NCI-H526 treated with DMSO at 0.1 percent for 48 hours (cell line): ENCODE measurements at places on chromosomes 1 and 21.

DNA sequence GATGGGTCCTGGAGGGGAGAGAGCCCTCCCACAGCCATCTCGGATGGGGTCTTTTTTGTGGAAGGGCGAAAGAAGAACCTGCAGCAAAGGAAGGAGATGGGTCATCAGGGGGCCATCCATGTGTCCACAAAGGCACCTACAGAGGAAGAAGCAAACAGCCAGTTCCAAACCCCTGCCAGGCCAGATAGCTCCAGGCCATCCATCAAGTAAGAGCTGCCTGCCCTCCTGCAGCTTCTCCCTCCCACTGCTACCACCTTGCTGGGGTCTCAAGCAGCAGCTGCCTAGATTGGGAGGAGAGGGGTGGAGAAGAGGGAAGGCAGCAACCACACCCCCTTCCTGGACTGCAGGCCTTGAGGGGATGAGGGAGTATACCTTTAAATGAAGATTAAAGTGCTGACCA, 4.5 kb downstream of the FCAMR start:
- no peak for DNase-seq

- no peak for DNase-seq
Measured at GRCh38 chr1:211920141-211920572, 89.6 kb upstream of the LPGAT1 start.

- DNase-seq = peak; percentile 8
Measured at GRCh38 chr21:25039461-25040380, 567.6 kb downstream of the MRPL39 start.

DNA sequence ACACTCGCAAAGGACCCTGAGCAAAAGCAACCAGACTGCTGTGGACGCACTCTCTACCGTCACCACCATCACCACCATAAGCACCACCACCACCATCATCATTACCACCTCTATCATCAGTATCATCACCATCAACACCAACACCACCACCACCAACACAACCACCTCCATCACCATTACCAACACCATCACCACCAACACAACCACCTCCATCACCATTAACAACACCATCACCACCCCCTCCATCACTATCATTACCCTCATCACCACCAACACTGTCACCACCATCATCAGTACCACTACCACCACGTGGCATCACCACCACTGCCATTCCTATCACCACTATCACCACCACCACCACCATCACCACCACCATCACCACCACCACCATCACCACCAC, 38.8 kb upstream of the RIPK4 start:
- no peak for DNase-seq

- DNase-seq = no peak
Measured at GRCh38 chr1:96962751-96963211, 241.2 kb downstream of the PTBP2 start.
